Progenitor cell of endocrine pancreas (in vitro differentiated cells): ENCODE measurements at places on chromosomes 6 and 20.

DNA sequence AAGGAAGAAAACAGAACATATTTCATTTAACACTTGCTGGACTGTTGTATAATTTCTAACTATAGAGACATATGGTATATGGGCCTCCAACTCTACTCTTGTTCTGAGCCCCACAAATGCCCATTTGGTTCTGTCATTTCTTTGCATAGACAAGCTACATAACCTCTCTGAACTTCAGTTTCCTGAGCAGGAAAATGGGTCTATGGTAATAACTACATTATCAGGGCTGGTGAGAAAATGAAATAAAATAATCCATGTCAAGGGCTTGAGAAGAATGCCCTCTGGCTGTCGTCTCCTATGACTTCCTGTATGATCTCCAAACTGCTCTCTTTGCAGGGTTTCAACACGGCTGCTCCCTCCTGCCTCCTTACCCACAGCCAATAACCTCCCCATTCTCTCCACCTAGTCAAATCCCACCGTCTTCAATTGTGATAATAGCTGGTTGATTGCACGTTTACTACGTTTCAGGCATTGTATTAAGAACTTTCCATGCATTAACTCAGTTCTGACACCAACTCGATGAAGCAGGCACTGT lies 12.0 kb downstream of the ZCCHC3 start:
- no peak for DNase-seq

DNA sequence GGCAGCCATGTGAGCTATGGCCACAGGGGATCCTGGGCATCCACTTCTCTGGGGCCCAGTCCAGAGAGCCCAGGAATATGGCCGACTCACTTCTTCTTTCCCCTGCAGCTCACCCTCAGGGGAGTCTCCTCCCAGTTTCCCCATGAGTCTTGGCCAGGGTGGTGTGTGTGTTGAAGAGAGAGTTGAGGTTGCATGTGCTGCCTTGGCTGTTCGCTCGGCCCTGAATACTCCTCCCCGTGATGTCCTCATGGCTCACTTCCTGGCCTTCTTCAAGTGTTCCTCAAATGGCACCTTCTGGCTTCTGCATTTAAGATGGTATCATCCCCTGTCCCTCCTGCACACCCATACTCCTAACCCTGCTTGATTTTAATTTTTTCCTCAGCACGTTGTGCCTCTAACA lies 3.2 kb upstream of the TREML1 start:
- DNase-seq, result no peak

DNA sequence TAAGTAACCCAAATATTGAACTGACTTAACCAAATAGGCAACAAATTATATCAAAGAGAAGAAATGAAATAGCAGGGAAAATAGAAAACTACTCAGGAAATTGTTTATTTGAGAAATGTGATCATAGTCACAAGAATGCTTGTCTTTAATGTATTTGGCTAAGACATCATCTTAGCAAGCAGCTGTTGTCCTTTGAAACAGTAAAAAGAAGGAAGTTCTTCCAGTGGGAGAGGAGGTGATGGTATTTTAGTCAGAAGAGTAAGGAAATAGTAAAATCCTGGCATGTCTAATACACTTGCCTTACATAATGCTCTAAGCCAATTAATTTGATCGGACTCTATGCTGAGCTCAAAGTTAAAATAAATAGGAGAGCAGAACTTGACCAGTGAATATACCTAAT lies 126.5 kb downstream of the EPM2A start:
- no peak for DNase-seq

- no peak for DNase-seq
Observed at GRCh38 chr6:66344796-66345195, 637.8 kb upstream of the EYS start.

- no peak for DNase-seq
Observed at GRCh38 chr6:136113736-136114173, 136.4 kb downstream of the MTFR2 start.

- DNase-seq, result no peak
Observed at GRCh38 chr20:49597825-49598395, 30.0 kb upstream of the PTGIS start.

DNA sequence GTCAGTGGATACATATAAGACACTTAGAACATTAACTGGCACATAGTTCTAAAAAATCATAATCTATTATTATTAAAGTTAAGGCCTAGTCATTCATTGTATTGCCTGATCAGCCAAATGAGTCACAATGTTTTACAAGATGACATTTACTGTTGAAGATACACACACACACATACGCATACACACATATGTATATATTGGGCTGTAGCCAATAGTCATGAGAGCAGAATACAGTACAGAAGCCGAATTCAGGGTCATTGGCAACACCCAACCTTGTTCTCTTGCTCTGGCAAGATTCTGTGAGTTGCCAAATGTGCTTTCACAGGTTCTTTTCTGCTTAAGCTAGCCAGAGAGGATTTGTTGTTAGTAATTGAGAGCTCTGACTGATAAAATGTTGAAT lies 922.8 kb upstream of the MAP3K7 start:
- no peak for DNase-seq

DNA sequence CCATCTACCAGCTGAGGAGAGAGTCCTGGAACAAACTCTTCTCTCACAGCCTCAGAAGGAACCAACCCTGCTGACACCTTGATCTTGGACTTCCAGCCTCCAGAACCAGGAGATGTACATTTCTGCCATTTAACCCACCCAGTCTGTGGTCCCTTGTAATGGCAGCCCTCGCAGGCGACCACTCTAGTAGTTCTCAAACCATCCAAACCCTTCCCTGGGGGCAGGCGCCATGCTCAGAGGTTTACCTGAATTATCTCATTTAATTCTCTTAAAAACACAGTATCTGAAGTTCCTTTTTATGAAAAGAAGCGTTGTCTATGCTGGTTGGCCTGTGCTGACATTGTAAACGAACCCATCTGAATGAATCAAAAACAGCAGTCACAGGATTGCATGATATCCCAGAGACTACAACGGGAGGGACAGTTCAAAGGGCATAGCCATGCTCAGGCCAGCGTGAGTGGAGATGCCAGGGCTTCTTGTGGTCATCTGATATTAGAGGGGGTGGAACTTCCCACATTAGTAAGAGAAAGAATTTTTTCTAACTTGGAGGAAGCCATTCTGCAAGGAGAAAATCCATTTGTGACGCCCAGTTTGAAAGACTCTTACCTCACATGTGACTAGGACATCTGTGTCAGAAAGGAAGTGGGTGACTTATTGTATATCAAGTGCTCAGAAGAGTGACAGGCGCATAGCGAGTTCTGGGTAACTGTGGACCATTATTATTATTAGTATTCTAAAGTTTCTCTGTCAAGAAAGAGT lies 17.2 kb upstream of the TAGAP start:
- no peak for DNase-seq

GRCh38 chr20:63573647-63574131 lies 350 bp downstream of the HELZ2 start:
- no peak for DNase-seq

GRCh38 chr6:109242029-109242428 lies 140.2 kb downstream of the CD164 start:
- no peak for DNase-seq

DNA sequence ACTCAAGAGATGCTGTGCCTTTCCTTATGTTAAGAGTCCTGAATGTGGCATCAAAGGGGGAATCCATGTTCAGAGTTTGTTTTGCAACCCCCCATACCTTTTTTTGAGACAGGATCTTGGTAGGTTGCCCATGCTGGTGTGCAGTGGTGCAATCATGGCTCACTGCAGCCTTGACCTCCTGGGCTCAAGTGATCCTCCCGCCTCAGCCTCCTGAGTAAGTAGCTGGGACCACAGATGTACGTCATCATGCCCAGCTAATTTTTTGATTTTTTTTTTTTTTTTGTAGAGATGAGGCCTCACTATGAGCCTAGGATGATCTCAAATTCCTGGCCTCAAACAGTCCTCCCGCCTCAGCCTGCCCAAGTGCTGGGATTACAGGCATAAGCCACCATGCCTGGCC lies 16.5 kb downstream of the PTPRA start:
- DNase-seq, result no peak

DNA sequence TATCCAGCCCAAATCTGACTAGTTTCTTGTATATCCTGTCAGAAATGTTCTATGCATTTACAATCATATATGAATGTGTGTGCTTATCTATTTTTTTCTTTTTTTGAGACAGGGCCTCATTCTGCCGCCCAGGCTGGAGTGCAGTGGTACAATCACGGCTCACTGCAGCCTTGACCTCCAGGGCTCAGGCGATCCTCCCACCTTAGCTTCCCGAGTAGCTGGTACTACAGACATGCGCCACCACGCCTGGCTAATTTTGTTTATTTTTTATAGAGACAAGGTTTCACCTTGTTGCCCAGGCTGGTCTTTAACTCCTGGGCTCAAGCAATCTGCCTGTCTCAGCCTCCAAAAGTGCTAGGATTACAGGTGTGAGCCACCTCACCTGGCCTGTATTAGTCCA lies 3.0 kb upstream of the RAB44 start:
- no peak for DNase-seq

GRCh38 chr6:125910527-125910926 lies 46.0 kb upstream of the HINT3 start:
- no peak for DNase-seq

- no peak for DNase-seq
Observed at GRCh38 chr6:156337801-156338200, 439.4 kb upstream of the ARID1B start.

- DNase-seq, result no peak
Observed at GRCh38 chr6:159434410-159434809, 258.6 kb downstream of the SOD2 start.

GRCh38 chr20:38873050-38873581 lies 53.1 kb upstream of the FAM83D start:
- no peak for DNase-seq

DNA sequence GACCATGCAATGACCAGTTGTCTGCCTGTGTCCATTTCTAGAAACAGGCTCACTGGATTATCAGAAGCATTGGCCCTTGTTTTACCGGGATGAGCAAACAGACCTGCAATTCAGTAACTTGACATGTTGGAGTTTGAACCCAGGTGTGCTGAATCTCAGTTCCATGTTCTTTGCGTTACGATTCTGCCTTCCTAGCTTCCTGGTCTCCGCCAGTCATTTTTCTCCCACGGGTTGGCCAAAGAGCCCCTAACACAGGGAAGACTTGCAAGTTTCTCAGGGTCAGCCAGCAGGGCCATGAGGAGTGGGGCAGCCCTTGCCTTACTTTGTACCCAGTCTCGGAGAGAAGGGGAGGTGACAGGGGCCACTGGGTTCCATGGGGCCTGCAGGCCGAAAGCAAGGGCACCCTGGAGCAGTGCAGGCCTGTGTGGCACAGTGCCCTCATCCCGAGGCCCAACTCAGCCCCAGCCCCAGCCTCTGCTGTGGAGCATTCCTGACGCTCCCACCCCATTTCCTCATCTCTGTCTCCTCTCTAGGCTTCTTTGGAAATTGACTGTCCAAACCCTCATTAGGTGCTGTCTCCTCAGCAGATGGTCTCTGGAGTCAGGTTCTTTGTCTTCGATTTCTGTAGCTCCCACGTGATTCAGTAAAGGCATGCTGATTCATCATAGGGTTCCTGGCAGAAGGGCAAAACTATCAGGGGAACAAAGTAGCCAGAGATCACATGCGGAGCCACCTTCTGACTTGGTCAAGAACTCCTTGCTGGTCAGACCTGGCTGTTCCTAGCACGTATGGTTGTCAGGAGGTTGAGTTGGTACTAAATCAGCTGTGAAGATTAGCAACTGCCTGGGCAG lies 23.6 kb downstream of the CDS2 start:
- no peak for DNase-seq

GRCh38 chr6:14567842-14568241 lies 450.3 kb downstream of the CD83 start:
- DNase-seq, result no peak

- DNase-seq, result no peak
Observed at GRCh38 chr6:122026582-122027369, 372.7 kb upstream of the HSF2 start.

GRCh38 chr6:147106759-147107401 lies 97.3 kb upstream of the STXBP5 start:
- DNase-seq, result no peak

DNA sequence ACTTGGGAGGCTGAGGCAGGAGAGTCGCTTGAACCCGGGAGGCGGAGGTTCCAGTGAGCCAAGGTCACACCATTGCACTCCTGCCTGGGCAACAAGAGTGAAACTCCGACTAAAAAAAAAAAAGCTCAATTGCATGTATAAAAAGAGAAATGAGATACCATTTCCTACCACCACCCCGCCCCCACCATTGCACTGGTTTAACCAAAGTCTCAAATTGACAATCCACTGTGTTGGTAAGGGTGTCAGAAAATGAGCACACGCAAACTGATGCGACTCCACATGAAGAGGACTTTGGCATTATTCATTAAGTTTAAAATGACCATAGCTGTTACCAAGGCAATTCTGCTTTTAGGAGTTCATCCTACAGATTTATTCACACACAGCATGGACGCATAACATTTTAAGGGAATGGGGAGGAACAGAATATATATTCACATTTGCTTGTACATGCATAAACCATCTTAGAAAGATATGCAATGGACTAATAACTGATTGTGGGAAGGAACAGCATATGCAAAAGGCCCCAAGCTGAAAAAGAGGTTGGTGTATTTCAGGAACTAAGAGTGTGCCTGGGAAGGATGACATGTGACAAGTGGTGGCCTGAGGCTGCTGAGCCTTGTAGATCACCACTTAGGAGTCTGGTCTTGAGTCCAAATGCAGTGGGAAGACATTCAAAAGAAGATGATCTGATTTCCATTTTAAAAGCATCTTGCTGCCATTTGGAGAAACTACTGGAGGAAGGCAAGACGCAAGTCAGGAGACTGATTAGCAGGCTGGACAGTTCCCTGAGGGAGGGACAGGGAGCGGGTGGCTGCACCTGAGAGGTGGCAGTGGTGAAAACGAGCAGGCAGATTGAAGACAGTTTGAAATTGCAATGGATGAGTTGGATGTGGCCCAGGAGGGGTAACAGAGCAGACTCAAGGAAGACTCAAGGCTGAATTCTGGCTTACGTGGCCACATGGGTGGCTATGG lies 37.2 kb upstream of the PTPN1 start:
- no peak for DNase-seq

DNA sequence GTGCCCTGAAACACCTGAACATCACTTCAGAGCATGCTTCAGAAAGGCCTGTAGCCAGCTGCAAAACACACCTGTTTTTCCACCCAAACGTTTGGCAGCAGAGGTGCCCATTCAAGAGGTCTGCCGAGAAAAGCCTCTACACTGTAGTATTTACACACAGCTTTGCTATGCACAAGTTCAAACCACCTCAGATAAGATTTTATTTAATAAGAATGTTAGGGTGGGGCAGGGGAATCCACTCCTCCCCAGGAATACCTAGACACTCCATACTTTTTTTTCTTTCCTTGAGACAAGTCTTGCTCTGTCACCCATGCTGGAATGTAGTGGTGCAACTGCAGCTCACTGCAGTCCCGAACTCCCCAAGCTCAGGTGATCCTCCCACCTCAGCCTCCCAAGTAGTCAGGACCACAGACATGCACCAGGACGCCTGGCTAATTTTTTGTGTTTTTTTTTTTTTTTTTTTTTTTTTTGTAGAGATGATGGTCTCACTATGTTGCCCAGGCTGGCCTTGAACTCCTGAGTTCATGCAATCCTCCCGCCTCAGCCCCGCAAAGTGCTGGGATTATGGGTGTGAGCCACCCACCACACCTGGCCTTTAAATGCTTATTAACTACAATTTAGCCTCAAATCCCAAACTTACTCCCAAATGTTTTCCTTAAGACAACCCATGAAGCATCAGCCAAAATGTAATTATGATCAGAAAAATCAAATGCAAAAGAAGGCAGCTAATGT lies 9.7 kb downstream of the MRPL14 start:
- no peak for DNase-seq
